ENCODE measurements at places on chromosomes 13 and 19.

DNA sequence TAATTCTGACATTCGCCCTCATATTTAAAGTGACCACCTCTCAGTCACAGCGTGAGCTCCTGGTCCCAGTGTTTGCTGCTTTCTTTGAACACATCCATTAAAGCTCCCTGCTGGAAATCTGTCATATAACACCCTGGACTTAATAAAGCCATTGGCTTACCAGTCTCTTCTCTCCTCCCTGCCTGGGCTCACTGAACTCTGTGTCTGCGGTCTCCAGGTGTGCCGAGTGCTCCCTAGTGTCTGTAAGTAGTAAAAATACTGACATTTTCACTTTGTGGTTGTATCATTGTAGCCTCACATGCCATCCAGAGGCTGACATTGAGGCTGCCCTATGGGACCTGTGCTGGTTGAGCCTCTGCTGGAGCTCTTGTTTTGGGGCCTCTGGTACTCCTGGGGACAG lies 2.6 kb upstream of the PSG11 start:
- DNase-seq = no peak

GRCh38 chr19:7643031-7643415 lies 6.1 kb downstream of the STXBP2 start:
- DNase-seq = no peak

- no peak for DNase-seq
These were observed 7.2 kb upstream of the TUBB4A start for GRCh38 chr19:6509118-6509971.

DNA sequence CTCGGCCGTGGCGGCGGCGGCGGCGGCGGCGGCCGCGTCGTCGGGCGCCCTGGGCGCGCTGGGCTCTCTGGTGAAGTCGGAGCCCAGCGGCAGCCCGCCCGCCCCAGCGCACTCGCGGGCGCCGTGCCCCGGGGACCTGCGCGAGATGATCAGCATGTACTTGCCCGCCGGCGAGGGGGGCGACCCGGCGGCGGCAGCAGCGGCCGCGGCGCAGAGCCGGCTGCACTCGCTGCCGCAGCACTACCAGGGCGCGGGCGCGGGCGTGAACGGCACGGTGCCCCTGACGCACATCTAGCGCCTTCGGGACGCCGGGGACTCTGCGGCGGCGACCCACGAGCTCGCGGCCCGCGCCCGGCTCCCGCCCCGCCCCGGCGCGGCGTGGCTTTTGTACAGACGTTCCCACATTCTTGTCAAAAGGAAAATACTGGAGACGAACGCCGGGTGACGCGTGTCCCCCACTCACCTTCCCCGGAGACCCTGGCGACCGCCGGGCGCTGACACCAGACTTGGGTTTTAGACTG lies 1.7 kb downstream of the SOX1 start:
- DNase-seq = no peak

- DNase-seq = no peak
These were observed 642.1 kb upstream of the ARGLU1 start for GRCh38 chr13:107209824-107210722.

Data from tibial artery (tissue), 4 donors.